ENCODE measurements at places on chromosomes 4 and X.

DNA sequence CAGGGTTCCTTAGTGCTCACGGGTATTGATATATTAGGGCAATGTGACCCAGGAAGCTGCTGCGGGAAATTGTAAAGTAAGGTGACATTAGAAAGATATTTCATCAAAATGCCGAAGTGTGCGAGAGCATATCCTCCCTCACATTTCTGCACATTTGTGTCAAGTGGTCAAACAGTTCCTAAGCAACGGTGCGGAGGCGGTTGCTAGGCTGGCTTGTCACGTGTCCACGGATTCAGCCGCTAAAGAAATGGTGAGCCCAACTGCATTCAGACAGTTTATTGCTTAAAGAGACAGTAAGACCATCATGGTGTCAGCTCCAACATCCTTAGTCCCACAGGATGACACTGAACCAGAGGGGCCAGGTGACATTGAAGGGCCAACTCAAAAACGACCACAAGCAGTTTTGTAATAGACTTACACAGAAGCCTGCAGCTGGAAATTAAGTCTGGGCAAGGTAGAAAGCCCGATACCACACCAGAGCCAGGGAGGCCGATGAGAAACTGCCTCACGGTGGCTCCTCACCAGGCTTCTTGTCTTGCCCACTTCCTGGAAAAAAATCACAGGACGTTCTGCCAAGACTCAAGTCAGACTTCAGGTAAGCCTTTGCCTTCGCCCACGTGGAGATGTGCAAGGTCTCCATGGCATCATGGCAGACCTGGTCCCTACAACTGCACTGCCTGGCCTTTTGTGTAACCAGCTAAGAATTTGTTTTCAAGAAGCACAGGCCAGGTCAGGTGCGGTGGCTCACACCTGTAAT is 50.4 kb downstream of the USP11 start:
- DNase-seq: no peak

GRCh38 chr4:103329642-103330041 is 131.5 kb upstream of the CENPE start:
- DNase-seq: no peak

DNA sequence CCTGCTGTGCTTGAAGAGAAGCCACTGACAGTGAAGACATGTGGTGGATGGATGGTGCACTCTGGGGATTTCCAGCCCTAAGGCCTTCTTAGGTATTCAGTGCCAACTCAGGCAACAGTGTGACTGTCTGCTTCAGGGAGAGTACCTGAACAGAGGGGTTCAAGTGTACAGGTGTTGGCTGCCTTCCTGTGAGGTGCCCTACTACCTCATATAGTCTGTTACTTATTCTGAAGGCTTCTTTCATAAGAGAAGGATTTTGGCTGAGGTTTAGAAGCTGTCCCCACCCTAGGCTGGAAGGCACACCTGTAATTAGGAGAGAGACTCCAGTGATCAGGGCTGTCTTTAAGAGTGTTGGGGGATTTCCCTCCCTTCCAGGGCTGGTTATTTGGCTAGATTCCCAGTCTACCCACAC is 1.8 kb downstream of the FTHL17 start:
- no peak for DNase-seq

DNA sequence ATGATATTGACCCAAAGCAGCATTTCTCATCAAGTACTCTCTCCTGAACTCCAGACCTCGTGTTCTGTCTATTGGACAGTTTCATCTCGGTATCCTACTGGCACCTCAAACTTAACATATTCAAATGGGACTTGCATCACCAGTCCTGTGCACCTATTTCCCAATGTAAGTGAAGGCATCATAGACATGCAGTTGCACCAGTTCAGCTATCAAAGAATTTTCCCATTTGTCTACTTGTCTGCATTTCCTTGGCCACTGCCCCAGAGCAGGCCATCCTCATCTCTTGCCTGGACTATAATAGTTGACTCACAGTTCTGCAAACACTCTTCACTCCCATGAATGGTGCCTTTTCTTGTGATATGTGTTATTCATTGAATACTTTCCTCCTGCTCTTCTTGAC is 11.3 kb upstream of the LIMCH1 start:
- DNase-seq: no peak

GRCh38 chrX:30831082-30831481 is 58.0 kb downstream of the TAB3 start:
- peak; percentile 7 for DNase-seq

GRCh38 chr4:55159851-55160250 is 34.5 kb upstream of the KDR start:
- no peak for DNase-seq

- DNase-seq: no peak
Observed at GRCh38 chr4:169791062-169791461, 33.3 kb upstream of the HPF1 start.

DNA sequence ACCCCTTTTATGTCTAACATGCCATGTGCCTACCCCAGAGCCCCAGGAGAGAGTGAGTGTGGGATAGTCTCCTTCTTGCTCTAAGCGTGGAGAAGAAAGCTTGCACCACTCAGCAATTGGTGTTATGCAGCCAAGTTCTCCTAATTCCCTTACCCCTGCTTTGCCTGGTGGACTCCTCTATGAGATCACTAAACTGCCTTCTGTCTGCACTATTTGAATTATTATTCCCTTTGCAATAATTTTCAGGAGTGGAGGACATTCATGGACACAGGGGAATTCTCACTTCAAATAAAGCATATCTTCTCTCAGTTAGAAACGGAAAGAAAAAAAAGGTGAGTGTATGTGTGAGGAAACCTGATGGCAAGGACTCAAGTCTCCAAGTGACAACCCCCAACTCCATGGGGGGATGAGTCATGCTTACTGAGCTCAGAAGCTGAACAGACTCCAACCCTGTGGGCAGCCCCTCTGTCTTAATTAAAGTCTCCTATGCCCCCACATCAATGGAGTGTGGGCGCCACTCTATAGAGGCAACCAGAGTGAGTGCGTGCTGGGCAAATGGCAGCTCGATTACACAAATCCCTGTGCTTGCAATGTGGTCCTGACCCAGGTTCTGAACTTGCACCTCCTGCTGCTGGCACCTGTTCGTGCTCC is 381.9 kb downstream of the RAB28 start:
- no peak for DNase-seq

DNA sequence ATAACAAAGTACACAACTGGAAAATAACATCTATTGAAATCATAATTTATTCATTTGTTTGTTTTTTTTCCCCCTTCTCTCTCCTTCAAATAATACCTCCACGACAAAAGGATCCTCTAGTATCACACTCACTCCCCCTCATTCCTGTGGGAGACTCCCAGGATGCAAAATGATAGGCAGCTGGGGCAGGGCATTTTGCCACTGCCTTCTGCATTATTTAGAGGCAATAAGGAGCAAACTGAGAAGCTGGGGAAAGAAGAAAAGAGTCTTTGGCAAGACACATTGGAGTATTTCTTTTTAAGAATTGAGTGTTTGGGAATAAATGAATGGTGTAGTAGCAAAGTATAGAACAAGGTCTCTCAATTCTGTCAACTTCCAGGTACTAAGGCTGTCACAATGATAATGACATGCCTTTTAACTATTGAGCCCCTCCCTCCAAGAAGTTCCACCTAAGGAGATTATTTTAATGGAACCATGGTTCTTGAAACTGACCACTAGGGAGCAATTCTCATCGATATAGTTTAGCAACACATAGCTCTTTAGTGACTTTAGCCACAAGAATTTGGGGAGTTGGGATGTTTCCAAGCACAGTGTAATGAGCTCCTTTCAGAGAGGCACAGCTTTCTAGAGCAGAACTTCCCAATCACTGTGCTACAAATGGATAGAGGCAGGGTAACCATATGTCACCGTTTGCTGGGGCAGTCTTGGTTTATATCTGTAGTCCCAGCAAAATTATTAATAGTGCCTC is 303.3 kb downstream of the FRMPD4 start:
- no peak for DNase-seq

GRCh38 chr4:44421330-44422065 is 27.1 kb downstream of the KCTD8 start:
- no peak for DNase-seq

DNA sequence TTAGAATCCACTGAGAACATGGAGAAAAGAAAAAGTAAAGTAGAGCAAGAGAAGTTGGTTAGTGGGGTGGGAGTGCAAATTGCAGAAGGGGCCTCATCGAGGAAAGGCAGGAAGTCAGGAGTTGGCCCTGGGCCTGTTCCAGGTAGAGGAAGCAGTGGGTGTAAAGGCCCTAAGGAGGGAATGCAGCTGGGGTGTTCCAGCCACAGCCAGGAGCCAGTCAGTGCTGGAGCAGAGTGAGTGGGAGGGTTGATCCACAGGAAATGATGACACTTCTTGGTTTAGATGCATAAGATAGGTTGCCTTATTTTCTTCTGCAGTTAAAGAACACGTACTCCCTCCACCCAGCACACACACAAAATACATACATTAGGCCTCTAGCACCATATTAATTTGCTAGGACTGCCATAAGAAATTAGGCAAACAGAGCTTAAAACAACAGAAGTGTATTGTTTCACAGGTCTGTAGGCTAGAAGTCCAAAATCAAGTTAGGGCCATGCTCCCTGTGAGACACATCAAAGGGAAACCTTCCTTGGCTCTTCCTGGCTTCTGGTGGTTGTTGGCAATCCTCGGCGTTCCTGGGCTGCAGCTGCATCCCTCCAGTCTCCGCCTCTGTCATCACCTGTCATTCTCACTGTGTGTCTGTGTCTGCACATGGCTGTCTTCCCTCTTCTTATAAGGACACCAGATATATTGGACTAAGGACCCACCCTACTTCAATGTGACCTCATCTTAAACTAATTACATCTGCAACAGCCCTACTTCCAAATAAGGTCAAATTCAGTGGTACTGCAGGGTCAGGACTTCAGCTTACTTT is 205.9 kb downstream of the AASDH start:
- DNase-seq: no peak

DNA sequence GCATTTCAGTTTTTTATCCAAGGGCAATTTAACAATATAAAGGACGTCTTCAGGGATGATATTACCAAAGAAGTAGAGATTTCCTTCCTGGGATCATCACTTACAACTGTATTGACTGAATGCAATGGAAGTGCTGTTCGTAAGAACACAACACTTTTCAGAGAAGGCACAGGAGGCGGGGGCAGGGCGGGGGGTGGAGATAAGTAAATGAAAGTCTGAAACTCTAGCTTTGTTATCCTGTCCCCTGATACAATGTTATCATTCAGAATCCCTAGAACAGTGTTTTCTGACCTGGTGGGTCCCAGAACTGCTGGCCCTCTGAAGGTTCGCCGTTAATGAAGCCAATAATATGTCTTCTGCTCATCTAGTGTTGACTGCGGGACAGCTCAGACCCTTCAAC is 124.6 kb downstream of the NSUN7 start:
- no peak for DNase-seq

DNA sequence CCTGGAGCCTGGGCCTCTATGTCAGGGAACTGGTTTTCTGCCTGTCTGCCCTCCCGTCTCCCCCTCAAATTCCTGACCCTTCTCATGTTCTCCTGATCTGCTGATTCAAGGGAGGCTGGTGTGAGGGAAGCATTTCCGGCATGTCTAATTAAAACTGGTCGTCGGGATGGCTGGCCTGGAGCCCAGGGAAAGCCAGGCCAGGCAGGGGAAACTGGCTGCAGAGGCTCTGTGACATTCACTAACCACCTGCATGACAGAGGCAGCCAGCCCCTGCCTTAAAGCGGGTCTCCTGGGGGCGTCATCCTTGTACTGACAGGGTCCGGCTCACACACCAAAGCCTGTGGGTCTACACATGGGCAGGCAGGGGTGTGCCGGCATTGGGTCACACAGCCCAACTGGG is 35.2 kb downstream of the ABLIM2 start:
- no peak for DNase-seq

- DNase-seq: no peak
Observed at GRCh38 chr4:138181287-138181686, 60.9 kb downstream of the SLC7A11 start.

DNA sequence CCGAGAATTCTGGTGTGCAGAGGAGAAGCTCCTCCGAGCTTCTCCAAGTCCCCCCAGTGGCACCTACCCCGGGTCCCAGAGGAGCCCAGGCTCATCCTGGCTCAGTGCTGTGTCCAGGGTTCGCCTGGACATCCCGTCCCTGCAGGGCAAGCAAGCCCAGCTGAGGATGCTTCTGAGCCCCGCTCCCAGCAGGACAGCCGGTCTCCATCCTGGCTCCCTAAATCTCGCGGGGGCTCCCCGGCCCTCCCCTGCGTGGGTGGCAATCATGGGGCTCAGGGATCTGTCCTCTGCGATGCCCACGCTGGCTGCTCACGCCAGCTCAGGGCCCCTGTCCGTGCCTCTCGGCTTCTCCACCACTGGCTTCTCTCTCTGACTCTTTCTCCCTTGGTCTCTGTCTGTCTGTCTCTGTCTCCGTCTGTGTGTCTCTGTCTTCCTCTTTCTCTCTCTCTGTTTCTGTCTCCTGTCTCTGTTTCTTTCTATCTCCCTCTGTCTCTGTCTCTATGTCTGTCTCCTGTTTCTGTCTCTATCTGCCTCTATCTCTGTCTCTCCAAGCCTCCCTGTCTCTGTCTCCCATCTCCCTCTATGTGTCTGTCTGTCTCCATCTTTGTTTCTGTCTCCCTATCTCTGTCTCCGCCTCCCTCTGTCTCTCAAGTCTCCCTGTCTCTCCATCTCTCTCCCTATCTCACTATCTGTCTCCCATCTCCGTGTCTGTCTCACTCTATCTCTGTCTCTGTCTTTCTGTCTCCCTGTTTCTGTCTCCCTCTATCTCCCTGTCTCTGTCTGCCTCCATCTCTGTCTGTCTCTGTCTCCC is 27.8 kb upstream of the SLC25A6 start:
- DNase-seq: no peak
